ENCODE measurements at places on chromosomes 11 and 22.
A peak's percentile ranks its signal among the peaks of the same experiment; 100 is the strongest.

DNA sequence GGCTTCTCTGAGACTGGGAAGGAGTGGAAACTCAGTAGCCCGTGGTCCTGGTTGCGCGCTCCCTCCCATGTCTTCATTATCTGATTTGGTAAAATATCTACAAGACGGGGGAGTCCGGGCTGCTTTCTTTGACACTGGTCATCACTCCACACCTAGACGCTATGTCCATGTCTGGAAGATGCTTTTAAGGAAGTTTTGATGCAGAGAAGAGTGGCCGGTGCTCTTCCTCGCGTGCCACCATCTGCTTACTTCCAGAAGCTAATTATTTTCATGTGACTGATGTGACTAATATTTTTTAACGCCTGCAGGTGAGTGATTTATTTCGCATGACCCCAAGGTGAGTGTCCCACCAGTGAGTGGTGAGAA, 339 bp upstream of the TRIM21 start:
- no peak for DNase-seq

DNA sequence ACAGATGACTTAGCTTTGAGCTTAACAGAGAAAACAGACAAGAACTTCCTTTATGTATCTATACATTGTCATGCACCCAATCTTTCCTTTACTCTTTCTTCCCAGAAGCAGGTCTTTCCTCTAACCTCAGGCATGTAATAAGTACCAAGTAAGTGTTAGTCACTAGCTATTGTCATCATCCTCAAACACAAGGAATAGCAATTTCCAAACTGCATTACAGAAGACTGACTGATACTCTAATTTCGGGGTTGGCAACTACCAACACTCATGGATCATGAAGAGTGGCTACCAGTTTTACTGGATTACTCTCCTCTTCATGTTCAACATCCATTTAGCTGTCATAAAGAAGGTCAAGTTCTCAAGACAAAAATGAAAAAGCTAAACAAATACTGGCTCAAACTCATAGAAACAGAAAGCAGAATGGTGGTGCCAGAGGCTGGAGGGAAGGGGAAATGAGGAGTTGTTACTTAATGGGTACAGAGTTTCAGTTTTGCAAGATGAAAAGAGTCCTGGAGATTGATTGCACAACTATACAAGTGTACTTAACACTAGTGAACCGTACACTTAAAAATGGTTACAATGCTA, 111.6 kb downstream of the SIK3 start:
- DNase-seq, result peak; percentile 93

- DNase-seq, result no peak
Observed at GRCh38 chr11:78929207-78929905, 354.7 kb upstream of the NARS2 start.

- DNase-seq, result peak; percentile 48
Observed at GRCh38 chr11:35057926-35058668, 80.9 kb upstream of the CD44 start.

DNA sequence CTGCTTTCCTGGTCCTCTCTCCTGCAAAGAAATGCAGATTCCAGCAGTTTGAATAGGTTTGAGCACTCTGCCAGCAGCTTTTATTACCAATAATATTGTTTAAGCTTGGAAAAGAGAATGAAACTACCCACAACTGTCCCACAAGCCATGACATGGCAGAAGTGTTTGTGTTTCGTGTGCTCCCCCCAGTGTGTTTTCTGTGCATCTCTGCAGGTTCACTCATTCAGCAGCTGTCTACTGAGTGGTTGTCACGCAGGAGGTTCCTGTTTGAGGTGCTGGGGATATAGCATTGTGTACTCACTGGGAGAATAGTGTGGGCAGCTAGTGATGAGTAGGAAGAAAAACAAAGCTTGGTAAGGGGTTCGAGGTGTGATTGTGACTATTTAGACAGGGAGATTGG, 55.3 kb upstream of the SUSD2 start:
- no peak for DNase-seq

GRCh38 chr11:64292460-64293254, 1.6 kb downstream of the KCNK4 start:
- no peak for DNase-seq

DNA sequence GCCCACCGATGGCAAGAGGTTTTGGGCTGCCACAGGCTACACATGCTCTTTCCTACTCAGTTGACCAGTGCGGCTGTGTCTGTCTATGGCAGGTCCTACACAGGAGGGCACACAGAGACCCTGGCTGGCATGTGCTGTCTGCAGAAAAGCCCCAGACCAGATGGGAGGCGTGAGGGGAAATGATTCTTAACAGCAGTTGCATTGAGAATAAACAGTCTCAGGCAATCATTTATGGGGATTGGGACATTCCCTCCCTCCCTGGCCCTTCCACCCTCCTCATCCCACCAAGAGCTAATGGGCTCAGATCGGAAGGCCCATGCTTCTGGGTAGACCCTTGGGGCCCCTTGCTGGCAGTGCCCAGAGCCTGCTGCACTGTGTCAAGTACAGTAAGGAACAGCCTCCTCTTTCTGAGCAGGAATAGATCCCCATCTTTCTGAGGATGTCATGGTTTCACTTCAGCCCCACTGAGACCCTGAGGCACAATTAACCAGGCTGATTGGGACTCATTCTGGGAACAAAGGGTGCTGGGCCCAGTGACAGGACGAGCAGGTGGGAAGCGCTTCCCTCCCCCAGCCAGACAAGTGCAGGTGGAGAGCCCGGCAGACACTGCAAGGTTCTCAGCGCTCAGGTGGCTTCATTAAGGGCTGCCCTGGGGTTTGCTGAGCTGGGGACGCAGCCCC, 28.3 kb downstream of the TSPAN18 start:
- DNase-seq, result no peak
